HT1080 (cell line): ENCODE measurements at places on chromosomes 3 and 15.
A peak's percentile ranks its signal among the peaks of the same experiment; 100 is the strongest.

DNA sequence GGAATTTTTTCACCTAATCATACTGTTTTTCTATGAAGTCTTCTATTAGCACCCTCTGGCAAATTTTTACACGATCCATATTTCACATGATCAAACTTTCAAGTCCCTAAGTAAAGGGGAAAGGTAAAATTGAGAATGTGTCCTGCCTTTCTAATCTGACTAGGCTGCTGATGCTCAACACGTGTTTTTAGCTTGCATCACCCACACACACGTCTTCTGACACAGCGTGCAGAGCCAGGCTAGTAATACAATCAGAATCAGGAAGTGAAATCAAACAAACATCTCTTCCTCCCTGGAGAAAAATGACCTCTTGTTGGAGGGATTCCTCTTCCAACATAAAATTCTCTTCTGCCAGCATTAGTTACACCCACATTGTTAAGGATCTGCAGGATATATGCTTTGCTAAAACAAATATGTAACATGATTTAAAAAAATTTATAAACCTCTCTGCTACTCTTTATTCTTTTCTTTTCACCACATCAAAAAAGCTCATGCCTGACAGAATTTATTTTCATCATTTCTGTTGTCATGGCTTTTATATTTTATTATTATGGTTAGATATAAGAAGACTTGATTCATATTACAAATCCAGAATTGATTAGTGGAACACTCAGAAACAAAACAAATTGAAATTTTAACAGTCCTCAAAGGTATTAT is 122.4 kb downstream of the RAP2B start:
- DNase-seq, result peak; percentile 72

DNA sequence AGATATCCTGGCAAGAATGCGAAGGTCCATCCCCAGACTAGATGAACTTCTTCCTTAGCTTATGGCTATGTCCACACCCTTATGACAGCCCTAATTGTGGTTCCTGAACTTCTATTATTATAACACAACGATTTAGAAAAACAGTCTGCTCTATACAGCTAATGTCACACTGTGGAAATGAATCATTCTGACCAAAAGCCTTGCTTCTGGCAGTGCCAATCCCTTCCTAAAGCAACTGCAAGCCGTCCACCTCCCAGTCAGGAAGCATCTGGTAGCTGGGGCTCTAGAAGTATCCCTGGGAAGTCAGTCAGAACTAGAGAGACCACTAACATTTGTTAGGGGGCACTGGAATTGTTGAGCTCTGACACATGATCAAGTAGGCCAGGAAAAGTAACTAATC is 45.0 kb downstream of the MYO5A start:
- peak; percentile 91 for DNase-seq

DNA sequence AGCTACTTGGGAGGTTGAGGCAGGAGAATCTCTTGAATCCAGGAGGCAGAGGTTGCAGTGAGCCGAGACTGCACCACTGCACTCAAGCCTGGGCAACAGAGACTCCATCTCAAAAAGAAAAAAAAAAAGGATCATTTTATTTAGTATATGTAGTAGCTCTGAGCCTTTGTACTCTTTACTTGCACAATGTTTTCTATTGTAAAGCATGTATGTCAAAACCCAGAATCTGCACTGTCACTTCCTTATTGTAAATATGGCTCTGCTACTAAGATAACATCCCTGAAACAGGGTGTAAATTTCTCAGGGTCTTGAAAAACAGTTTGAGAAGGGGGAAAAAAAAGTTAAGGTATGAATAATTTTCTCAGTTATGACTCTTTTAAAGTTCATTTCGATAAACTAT is 35.1 kb downstream of the SLMAP start:
- no peak for DNase-seq

- DNase-seq, result no peak
Measured at GRCh38 chr3:153244961-153245360, 82.9 kb downstream of the RAP2B start.

DNA sequence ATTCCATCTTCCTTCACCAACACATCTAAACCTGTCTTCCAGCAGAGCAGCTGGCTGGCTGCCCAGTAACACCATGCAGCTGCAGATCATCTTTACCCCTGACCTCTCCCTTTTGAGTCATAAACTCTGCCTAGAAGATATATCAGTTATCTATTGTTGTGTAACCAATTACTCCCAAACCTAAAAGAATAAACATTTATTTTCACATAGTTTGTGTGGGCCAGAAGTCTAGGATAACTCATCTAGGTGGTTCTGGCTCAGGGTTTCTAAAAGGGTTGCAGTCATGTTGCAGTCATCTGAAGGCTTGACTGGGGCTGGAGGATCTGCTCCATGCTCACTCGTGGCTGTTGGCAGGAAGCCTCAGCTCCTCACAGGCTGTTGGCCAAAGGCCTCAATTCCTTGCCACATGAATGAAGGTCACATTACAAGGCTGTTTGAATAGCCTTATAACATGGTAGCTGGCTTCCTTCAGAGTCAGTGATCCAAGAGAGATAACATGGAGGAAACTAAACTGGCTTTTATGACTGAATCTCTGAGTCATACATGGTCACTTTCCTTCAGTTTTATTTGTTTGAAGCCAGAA is 92.8 kb downstream of the GOLIM4 start:
- peak; percentile 95 for DNase-seq

DNA sequence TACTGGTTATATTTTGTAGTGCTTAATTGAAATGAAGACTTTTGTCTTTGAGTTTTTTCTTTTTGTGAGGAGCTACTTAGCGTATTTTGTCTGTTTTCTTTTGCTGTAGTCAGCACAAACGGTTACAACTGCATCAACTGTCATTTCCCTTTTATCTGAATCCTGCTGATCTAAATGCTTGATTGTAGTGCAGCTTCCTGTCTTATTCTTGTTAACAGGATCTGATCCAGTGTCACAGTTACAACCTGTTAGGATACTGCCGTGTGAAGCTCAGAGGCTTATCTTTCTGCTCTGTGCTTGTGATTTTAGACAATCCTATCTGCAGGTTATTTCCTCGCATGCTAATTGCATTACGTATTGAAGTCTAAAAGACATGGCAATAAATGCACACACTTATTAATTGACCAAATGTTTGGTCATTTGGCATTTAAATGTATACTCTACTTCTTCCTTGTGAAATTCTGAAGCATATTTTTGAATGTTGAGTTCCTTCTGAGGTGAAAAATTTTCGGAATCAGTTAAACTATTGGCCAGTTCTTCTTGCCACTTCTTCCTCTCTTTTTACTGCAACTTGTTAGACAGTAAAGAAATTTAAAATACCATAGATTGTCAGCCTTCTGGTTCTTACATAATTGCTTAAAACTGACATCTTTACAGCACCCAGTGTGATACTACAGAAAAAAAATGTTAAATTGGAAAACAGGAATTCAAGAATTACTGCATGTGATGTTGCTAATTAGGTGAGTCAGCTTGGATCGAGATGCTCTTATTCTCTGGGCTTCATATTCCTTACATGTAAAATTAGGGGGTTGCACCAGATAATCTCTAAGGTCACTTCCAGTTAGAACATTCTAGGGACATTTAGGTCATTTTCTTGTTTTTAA is 168.2 kb downstream of the MBNL1 start:
- DNase-seq, result no peak

GRCh38 chr3:181565416-181565815 is 146.3 kb upstream of the SOX2 start:
- no peak for DNase-seq

DNA sequence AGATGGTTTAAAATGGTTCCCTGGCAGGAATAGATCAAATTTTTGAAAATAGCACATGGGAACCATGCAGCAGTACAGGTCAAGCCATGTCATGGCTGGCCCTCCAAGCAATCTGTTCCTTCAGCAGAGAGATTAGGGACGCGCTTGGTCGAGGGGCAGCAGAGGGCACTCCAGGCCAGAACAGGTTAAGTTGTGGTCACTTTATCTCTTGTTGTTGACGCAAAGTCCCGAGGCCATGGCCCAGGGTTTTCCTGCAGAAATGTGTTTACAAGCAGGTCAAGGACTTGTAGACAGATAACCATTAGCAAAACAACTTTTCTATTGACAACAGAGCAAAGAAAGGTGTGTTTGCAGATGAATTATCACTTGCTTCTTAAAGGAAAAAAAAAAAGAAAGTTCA is 570.0 kb upstream of the NR2F2 start:
- DNase-seq, result no peak

DNA sequence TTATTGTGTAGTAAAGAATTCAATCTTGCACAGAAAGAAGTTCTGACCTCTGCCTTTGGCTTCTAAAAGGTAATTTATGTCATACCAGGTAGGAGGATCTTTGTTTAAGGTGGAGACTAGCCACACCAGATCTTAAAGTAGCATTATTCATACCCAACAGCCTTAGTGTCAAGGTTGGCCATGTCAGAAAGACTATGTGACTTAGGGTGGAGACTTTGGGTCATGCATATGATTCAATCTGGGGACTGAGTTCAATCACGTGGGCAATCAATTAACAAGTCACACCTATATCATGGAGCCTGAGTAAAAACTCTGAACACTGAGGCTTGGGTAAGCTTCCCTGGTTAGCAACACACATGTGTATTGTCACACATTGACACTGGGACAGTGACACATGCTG is 28.5 kb upstream of the ENTPD3 start:
- DNase-seq, result no peak

- DNase-seq, result no peak
Measured at GRCh38 chr15:88949734-88950400, 36.7 kb upstream of the MFGE8 start.
